COR-L47 (cell line): ENCODE measurements at places on chromosomes 2 and 18.
A peak's percentile ranks its signal among the peaks of the same experiment; 100 is the strongest.

- DNase-seq, result no peak
Observed at GRCh38 chr2:9797086-9797485, 46.2 kb upstream of the TAF1B start.

DNA sequence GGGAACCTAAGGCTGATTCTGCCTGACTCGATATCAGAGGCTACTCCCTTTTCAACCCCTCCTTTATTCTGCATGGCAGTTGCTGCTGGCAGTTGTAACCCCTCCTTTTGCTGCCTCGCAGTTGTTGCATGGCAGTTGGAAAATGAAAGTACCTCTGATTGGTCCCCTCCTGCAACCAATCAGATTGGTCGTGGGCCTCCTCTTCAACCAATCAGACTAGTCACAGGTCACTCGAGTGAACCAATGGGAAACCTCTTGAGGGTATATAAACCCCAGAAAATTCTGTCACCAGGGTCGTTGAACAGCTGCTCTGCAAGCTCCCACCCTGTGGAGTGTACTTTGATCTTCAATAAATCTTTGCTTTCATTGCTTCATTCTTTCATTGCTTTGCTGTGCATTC, 294.3 kb upstream of the SLC8A1 start:
- DNase-seq, result no peak

- DNase-seq, result no peak
Observed at GRCh38 chr2:183493040-183493439, 368.8 kb downstream of the NUP35 start.

GRCh38 chr2:65595630-65596029, 163.2 kb upstream of the SPRED2 start:
- no peak for DNase-seq

- DNase-seq, result no peak
Observed at GRCh38 chr2:127379712-127380355, 7.9 kb downstream of the MAP3K2 start.

DNA sequence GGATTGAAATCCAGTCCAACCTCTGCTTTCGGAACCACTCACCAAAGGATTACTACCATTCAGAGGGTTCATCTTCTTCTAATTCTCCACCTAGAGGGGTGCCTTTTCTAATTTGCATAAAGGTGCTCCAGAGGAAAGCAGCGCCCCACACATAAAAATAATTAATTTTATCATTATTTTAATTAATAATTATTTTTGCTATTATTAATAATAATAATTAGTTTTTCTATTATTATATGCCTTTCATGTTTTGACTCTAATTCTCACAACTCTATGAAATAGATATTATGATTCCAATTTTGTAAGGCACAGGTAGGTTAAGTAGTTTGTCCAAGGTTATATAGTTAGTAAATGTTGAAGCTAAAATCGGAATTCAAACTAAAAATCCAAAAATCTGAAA, 51.9 kb downstream of the UNC80 start:
- no peak for DNase-seq

DNA sequence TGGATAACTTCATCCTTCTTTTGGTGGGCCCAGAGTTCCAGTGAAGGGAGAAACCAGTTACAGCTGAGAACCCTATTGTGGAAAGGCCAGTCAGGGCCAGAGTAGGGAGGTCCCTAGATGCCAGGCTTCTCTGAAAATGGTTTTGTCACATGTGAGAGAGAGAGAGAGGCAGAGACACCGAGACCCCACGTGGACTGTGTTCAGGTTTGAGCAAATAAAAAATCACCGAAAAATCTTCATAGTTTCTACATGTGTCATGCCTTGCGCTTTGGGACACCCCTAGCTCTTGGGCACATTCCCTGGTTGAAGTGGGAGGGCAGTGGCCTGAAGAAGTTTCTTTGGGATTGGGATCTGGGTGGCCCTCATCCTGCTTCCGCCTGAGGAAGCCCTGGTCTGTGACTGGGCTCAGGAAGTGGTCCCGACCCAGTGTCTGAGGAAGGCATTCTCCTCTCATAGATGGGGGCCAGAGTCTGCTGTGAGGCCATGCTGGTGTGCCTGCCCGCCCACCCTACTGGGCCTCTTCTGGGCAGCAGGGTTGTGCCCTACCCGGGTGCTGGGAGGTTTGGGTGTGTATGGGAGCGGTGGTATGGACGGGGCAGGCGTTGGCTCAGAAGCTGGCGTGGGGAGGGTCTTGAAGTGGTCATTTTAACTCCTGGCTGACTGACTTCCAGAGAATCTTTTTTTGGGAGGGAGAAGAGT, 16.1 kb downstream of the NCK2 start:
- no peak for DNase-seq

DNA sequence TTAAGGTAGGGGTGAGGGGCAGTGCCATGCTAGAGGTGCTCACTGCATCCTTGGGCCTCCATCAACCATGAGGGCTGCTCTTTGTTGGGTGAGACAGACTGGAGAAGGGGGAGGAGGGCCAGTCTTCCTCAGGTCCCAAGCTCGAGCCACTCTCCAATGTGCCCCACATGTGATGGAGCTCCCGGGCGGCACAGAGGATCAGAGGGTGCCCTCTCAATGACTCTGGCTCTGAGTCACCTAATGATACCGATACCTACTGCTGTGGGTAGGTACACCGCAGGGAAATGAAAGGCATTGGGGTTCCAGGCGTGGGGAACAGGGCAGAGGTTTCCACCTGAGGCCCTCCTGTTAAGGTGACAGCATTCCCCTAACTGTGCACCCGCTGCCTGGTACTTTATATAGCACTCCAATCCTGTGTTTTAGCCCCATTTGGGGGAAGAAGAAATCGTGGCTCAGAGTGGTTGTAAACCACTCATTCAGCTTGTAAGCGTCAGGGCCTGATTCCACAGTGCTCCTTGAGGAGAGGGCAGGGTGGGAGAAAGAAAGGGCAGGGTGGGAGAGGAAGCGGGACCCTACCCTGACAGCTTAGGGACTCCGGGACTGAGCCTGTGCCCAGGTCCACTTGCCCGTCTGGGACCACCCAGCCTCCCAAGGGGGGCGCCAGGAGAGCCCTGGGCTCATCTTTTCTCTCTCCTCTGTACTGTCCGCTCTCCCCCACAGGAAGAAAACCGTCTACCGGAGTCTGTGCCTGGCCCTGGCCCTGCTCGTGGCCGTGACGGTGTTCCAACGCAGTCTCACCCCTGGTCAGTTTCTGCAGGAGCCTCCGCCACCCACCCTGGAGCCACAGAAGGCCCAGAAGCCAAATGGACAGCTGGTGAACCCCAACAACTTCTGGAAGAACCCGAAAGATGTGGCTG, 1.8 kb downstream of the B3GNT7 start:
- no peak for DNase-seq

DNA sequence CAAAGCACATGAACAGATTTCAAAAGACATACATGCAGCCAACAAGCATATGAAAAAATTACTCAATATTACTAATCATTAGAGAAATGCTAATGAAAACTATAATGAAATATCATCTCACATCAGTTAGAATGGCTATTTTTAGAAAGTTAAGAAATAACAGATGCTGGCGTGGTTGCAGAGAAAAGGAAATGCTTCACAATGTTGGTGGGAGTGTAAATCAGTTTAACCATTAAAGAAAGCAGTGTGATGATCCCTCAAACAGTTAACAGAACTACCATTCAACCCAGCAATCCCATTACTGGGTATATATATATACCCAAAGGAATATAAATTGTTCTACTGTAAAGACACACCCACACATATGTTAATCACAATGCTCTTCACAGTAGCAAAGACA, 117.7 kb upstream of the SETBP1 start:
- no peak for DNase-seq

DNA sequence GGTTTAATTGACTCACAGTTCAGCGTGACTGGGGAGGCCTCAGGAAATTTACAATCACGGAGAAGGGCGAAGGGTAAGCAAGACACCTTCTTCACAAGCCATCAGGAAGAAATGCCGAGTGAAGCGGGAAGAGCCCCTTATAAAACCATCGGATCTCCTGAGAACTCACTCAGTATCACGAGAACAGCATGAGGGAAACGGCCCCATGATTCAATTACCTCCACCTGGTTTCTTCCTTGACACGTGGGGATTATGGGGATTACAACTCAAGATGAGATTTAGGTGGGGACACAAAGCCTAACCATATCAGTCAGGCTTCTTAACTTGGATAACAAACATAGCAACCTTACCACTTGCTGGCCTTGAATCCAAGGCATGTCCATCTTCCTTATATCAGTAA, 289.0 kb upstream of the STON1 start:
- no peak for DNase-seq

DNA sequence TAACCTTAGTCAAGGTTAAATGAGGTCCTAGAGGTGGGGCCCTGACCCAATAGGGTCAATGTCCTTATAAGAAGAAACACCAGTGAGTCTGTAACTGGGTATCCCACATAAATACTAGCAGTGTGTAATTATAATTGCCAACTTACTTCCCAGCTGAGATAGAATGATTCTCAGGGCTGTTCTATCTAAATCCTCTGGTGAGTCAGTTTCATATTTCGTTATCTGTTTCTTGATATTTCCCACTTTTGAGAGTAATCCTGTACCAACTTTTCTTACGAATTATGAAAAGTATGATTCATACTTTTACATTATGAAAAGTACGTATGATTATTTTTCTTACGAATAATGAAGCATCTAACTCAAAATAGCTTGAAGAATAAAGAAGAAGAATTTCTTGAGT, 546.8 kb upstream of the NETO1 start:
- DNase-seq, result no peak

GRCh38 chr2:144217853-144218633, 301.9 kb downstream of the ZEB2 start:
- DNase-seq, result peak; percentile 65

DNA sequence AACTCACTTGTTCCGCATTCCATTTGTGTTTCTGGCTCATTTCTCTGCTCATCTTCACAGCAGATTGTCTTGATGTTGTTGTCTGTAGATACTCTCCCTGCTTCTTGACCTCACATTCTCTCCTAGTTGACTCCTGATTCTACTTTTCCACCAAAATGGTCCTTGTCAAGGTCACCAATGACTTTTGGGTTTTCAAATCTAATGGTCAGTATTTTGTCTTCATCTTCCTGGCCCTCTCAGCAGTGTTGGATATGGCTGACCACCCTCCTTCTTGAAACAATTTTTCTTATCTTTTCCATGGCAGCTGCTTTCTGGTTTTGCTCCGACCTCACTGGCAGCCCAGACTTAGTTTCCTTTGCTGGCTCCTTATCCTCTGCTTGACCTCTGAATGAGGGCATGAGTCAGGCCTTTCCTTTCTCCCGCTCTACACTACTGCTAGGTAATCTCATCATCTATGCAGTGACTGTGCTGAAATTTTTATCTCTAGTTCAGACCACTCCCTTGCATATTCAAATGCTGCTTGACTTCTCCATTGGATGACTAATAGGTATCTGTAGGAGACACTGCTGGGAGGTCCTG, 386.6 kb upstream of the SPRED2 start:
- DNase-seq, result no peak

DNA sequence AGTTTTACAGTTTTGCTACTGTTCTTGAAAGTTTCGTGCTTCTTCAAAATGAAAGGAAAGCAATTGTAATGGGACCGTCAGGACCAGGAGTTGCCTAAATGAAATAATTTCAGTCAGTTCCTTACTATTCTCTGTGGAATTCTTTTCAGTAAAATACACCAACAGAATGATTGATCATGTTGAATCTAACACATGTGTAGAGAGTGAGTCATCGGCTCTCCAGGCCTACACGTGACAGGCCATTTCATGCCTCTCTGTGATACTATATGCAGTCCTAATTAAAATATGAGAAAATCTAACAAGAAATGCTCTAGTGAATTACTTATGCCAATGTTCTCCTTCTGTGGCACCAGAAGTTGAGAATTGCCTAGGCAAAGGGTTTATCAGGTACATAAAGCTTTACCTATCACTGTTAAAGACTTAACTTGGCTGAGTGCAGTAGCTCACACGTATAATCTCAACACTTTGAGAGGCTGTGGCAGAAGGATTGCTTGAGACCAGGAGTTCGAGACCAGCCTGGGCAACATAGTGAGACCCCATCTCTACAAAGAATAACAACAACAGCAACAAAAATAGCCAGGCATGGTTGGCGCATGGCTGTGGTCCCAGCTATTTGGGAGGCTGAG, 199.4 kb downstream of the LRRTM1 start:
- no peak for DNase-seq

- no peak for DNase-seq
Observed at GRCh38 chr2:176709149-176709951, 440.1 kb downstream of the MTX2 start.

DNA sequence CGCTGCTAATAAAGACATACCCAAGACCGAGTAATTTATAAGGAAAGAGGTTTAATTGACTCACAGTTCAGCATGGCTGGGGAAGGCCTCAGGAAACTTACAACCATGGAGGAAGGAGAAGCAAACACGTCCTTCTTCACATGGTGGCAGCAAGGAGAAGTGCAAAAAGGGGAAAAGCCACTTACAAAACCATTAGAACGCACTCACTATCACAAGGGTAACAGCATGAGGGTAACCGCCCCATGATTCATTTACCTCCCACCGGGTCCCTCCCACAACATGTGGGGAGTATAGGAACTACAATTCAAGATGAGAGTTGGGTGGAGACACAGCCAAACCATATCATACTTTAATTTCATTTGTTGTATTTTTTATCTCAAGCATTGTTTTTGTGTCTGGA, 67.5 kb downstream of the ATP9B start:
- no peak for DNase-seq

- no peak for DNase-seq
Observed at GRCh38 chr2:89825034-89825433, 1133.6 kb downstream of the RPIA start.

DNA sequence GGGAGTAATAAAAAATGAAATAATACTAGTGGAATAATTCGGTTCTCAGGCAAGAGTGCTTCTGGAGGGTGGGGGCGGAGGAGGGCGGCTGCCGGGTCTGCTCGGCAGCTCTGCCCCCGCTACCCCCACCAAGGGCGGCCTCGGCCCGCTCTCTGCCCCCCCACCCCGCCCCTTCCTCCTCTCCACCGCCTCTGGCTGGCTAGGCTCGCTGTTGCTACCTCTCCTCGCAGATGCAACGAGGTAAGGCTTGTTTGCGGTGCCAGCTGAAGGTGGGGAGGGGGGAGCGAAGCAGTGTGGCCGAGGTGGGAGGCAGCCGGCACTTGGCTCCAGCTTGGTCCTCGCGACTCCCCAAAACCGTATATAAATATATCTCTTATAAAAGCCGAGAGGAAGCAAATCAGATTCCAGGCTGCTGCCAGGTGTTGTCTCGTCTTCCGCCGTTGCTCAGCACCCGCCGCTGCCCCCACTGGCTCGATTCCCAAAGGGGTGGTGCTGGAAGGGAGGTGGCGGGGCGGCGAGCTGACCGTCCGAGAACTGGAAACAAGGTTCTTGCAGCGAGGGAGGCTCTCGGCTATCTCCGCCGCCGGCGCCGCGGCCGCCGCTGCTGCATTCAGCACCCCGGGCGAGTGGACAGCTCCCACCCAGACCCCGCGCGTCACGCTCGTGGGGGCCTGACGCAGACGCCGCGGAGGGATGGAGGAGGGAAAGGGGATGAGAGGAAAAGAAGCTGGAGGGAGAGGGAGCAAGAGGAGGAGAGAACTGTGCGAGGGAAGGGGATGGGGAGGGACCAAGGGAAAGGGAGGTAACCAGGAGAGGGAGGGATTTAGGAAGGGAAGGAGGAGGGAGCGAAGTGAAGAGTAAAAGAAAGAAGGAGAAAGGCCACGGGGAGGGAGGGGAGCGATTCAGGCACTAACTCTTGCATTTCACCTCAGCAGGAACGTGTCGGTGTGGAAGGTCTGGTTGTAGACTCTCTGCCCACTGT, at the start of gene MARCHF4:
MARCHF4 (minus strand) TSS at position 763 of the 982 bp plus-strand sequence. CDS start 2,223 bp downstream, outside the sequence.
- peak; percentile 81 for DNase-seq

GRCh38 chr2:173520918-173521317, 166.2 kb downstream of the CDCA7 start:
- no peak for DNase-seq
